Activated T-helper 1 cell treated with anti-CD3 and anti-CD28 coated beads, Interleukin-2, amount 50 U/mL, for 16 hours (primary cell): ENCODE measurements at places on chromosomes 1 and 21.
A peak's percentile ranks its signal among the peaks of the same experiment; 100 is the strongest.

DNA sequence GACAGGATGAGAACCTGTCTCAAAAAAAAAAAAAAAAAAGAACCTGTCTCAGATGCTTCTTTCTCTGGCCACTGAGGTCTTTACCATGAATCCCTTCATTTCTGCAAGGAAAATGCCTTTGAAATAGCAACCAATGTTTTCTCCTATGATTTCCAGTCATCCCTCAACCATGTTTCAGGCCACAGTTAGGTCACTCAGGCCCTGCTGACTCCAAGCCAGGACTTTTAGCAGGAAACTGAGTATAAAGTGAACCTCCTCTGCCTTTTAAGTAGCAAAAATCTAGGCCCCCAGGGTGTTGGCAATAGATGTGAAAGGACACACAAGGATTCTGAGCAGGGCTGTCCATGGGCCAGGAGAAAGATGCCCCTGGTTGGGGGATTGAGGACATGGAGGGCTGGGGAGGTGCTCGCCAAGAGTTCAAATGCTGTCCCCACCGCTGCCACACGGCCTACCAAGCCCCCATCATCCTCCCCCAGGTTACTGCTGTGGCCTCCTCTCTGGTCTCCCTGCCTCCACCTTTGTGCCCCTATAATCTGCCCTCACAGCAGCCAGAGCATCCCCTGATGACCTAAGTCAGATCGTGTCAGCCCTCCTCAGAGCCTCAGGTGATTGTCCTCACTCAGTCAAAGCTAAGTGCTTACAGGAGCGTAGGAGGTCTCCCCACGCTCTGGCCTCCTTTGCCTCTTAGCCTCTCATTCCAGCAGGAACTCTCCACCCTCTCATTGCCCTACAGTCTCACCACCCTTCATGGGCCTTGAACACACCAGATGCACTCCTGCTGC, 54.6 kb downstream of the MATN1 start:
- no peak for DNase-seq

- DNase-seq = no peak
Observed at GRCh38 chr1:205535866-205536758, 31.6 kb downstream of the CDK18 start.

- no peak for DNase-seq
Observed at GRCh38 chr1:155200920-155201319, 6.8 kb downstream of the THBS3 start.

- DNase-seq = no peak
Observed at GRCh38 chr1:42013881-42014470, 95.3 kb upstream of the HIVEP3 start.

DNA sequence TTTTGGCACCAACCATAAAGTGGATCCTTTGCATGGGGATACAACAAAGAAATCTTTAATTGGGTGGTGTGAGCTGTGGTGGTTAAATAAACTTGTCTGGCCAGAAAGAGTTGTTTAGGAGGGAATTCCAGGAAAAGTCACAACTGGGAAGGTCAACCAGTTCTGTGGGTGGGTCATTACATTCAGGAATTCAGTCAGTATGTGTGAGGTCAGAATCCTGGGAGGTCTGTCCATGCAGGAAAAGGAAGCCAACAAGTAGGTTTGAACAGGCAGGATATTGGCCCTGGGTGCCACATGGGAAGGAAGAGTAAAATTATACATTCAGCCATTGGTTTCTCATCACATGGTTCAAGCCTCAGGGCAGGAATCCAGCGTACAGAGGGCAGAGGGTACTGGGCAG, 162.3 kb upstream of the ADAMTS5 start:
- DNase-seq = no peak

DNA sequence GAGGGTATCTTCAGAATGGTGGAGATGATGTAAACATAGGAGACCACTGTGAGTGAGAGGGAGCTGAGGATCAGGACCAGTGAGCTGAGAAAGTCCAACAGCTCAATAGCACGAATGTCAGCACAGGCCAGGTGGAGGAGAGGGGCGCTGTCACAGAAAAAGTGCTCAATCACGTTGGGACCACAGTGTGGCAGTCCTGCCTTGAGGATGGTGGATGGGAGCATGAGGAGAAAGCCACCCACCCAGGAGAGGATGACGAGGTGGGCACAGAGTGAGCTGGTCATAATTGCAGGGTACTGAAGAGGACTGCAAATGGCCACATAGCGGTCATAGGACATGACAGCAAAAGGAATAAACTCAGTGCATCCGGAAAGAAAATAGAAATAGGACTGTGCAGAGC, 8.1 kb downstream of the OR11L1 start:
- DNase-seq = no peak

DNA sequence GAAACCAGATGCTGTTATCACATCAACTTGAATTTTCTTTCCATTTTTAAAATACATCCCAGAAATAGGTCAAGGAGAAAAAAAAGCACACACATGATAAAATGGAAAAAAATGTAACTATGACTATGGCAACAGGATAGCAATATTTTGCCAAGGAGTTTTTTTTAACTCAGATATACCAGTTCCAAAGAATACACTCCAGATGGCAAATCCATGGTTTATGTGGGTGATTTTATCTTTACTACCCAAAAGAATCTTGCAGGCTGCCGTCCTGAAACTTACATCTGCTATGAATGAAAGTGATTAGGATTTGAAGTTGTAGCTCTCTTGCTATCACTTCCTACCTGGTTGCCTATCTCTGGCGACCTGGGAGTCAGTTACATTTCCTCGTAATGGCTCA, 91.0 kb upstream of the PLPPR4 start:
- DNase-seq = no peak

GRCh38 chr1:110151175-110151669, 928 bp downstream of the SLC6A17 start:
- DNase-seq = no peak

DNA sequence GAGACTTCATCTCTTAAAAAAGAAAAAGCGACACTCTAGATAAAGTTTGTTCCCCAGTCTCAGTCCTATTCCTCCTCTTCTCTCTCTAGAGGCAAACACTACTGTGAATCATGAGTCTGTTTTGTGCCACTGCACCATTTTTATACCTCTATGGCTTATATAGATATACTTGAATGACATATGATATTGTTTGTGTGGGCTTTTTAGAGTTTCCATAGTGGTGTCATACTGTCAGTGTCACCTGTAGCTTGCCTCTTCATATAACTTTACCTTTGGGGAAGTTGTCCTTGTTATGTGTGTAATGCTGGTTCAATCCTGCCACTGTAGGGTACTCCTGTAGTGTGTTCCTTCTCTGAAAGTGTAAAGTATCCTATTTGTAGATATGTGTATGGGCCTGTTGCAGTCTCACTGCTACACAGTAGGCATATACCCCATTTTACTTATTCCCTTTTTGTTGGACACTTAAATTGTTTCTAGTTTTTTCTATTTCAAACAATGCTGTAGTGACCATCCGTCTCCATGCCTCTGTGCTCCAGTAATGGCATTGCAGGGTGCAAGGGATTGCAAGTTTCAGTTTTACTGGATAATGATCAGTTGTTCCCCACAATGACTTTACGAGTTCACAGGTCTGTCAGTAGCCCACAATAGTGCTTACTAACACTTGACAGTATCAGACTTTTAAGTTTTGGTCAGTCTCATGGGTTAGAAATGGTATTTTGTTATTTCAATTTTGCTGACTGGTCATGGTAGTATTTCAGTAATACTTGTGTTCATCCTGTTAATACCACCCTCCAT, 2.7 kb downstream of the PRMT2 start:
- DNase-seq = no peak

GRCh38 chr1:155831279-155831976, 25.6 kb downstream of the GON4L start:
- DNase-seq = no peak

DNA sequence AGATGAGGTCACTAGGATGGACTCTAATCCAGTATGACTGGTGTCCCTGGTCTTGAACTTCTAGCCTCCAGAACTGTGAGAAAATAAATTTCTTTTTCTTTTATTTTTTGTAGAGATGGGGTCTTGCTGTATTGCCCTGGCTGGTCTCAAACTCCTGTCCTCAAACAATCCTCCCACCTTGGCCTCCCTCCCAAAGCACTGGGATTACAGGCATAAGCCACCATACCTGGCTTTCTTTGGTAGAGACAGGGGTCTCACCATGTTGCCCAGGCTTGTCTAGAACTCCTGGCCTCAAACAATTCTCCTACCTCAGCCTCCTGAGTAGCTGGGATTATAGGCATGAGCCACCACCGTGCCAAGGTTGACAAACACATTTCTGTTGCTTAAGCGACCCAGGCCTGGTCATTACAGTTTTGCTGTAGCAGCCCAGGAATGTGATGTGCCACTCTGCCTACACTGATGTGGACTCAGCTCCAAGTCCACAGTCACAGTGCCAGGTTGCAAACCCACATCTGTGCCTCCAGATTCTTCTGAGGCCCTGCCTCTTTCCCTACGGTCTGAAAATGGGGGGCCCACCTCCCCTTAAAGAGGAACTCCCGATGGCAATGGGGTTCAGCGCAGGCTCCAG, 15.9 kb downstream of the PYCR2 start:
- DNase-seq = no peak

GRCh38 chr1:156356875-156357534, 12.0 kb upstream of the RHBG start:
- peak; percentile 24 for DNase-seq
